ENCODE measurements at places on chromosomes 16 and 17.
A peak's percentile ranks its signal among the peaks of the same experiment; 100 is the strongest.

GRCh38 chr16:56860226-56861020 lies 4.6 kb upstream of the SLC12A3 start:
- DNase-seq: no peak

GRCh38 chr16:88793251-88793954 lies 8.4 kb upstream of the PIEZO1 start:
- no peak for DNase-seq

DNA sequence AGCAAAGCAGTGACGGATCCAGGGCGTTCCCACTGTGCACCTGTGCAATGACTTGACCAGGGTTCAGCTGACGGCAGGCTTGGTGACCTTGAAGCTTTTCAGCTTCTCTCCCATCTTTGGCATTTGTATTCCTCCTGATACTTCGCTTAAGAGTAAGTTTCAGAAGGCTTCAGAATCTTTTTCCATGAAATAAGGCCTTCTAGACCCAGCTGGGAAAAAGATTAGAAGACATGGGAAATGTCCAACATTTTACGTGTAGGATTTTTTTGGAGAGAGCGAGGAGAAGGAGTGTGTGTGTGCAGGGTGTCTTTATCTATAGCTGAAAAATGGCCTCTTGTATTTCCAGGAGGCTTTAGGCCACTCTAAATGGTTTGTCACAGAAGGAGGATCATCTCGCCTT lies 104.1 kb downstream of the BANP start:
- no peak for DNase-seq

GRCh38 chr17:1608676-1609075 lies 20.0 kb downstream of the SLC43A2 start:
- no peak for DNase-seq

- peak; percentile 65 for DNase-seq
Observed at GRCh38 chr17:43018008-43018853, 4.0 kb downstream of the VAT1 start.

GRCh38 chr16:8639694-8640093 lies 18.2 kb downstream of the METTL22 start:
- DNase-seq: no peak

DNA sequence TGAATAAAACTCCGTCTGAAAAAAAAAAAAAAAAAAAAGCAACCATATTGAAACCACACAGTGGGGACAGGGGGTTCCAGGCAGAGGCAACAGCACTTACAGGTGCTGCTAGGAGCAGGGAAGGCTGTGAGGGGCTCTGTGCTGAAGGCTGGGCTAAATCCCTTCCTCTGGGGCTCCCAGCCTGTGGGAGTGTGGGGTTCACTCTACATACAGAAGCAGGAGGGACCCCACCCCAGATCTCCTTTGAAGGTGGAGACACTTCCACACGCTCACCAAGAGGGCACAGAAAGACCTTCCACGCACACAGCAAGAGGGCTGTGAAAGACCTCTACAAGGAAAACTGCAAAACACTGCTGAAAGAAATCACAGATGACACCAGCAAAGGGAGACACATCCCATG lies 53.9 kb downstream of the USP22 start:
- no peak for DNase-seq

GRCh38 chr16:82396509-82396908 lies 226.5 kb upstream of the MPHOSPH6 start:
- DNase-seq: no peak

DNA sequence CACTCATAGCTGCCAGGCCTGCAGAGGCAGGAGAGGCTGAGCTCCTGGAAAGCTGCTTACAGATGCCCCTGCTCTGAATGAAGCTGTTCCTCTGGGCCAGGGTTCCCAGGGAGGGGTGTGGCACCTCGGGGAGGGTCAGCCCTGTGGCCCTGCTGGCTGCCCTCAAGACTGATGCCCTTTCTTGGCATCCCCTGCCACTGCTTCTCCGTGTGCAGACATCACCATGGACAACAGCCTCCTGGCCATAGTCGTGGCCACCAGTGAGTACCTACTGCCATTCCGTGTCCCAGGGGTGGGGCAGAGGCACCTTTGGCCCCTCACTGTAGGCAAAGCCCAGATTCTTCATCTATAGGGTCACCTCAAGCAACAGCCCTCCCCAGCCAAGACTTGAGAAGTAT lies 8.9 kb downstream of the MRPL27 start:
- DNase-seq: no peak

DNA sequence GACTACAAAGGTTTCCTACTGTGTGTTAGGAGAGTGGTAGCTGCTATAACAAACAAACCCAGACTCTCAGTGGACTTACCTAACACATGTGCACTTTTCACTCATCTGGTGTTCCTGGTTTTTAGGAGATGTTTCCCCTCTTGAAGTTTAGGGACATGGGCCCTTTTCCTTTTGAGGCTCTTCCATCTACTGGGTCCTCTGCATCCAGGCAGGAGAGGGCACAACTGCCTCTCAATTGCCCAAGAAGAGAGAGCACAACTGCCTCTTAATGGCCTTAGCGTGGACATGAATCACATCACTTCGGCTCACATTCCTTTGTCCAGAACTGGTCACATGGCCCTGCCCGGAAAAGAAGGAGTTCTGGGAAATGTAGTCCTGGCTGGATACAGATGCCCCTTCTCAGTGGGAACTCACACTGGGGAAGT lies 9.8 kb upstream of the TNRC6C start:
- DNase-seq: no peak

DNA sequence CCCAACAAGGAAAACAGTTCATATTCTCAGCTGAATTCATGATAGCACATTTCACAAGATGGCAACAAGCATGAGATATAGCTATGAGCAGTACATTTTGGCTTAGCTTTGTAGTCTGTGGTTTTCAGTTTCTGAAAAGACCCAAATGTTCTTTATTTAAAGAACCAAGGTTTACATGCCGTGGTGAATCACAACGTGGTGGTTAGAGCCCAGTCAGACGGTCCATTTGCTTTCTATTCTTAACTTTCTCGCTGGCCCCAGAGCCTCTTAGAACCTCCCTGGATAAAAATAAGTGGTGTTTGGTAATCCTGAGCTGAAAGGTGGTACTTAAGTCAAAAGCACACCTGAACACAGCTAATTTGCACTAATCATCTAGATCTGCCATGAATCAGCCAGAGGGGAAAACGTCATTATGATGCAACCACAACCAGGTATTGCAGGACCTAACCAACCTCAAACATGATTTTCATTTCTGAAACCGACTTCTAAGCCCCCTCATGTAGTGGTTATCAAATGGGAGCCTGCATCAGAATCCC lies 18.6 kb upstream of the HAPSTR1 start:
- no peak for DNase-seq

- DNase-seq: no peak
Observed at GRCh38 chr17:80813318-80813717, 178.3 kb upstream of the CHMP6 start.

GRCh38 chr16:30948667-30949649 lies at the start of gene ORAI3:
Gene ORAI3, plus strand, starts transcription at chr16:30949068. Its CDS starts 222 bp downstream, at chr16:30949290.
- peak; percentile 93 for DNase-seq

DNA sequence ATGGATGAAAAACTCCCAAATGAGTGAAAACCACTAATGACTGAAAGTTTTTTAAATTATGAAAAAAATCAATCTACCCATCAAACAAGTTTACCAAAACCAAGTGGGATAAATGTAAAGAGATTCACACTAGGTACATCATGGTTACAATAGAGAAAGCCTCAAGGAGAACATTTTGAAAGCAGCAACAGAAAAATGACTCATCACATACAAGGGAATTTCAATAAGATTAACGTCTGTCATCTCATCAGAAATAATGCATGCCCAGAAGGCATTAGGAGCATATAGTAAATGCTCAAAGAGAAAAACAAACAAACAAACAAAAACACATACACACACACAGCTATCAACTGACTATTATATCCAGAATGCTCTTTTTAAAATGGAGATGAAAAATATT lies 261.8 kb upstream of the KIF2B start:
- no peak for DNase-seq

- DNase-seq: no peak
Observed at GRCh38 chr16:86618431-86619238, 40.3 kb downstream of the FOXL1 start.

- no peak for DNase-seq
Observed at GRCh38 chr16:47927330-47927729, 228.5 kb downstream of the ABCC12 start.

- no peak for DNase-seq
Observed at GRCh38 chr17:43891851-43892646, 15.3 kb downstream of the MPP2 start.

DNA sequence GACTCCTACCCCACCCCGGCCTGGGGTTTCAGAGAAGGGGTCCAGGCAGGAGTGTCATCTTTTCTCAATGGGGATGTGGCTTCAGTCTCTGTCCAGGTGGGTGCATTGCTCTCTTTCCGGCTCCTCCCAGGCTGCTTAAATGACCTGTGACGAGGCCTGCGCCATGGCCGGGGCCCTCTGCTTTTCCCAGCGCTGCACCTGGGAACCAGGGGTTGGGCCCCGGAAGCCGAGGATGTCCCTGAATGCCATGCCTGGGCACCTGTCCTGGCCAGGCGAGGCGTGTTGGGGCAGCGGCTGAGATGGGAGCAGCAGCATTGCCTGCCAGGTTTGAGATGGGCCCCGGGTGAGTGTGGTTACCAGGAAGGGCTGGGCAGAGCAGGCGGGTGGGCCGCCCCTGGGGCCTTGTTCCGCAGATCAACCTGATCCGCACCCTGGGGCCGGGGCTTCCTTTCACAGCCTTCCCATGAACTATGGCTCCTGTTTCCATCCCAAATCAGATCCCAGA lies 147.4 kb downstream of the SEC14L1 start:
- DNase-seq: no peak

- DNase-seq: no peak
Observed at GRCh38 chr16:15770512-15770911, 86.3 kb downstream of the MYH11 start.

- DNase-seq: no peak
Observed at GRCh38 chr17:50517504-50518383, 9.5 kb downstream of the MYCBPAP start.

GRCh38 chr16:87792205-87792565 lies 26.4 kb upstream of the KLHDC4 start:
- no peak for DNase-seq

DNA sequence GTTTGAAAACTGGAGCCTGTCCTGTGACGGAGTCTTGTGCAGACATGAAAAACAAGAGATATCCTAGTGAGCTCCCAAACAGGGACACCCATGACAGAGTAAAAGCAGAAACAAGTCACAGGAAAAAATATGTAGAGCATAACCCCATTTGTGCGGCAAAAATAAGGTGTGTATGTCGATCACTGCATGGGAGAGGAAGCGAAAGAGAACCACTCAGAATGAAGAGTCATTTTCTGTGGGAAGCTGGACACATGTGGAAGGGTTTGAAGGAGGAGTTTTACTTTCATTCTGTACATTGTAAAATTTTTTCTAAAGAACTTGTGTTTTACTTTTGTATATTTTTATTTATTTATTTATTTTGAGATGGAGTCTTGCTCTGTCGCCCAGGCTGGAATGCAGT lies 72.1 kb downstream of the JPH3 start:
- peak; percentile 59 for DNase-seq

DNA sequence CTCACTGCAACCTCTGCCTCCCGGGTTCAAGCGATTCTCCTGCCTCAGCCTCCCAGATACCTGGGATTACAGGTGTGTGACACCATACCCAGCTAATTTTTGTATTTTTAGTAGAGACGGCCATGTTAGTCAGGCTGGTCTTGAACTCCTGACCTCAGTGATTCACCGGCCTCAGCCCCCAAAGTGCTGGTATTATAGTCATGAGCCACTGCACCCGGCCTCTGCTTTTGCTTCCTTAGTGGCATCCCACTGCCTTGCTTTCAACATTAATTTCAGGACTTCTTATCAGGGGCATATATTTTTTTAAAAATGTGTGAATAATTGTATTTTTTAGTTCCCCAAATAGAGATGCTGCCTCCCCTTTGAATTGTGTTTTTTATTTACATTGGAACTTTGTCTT lies 98.8 kb downstream of the SYCE1L start:
- no peak for DNase-seq

Data from suppressor macrophage (primary cell).